ENCODE measurements at places on chromosomes 2 and 18.

DNA sequence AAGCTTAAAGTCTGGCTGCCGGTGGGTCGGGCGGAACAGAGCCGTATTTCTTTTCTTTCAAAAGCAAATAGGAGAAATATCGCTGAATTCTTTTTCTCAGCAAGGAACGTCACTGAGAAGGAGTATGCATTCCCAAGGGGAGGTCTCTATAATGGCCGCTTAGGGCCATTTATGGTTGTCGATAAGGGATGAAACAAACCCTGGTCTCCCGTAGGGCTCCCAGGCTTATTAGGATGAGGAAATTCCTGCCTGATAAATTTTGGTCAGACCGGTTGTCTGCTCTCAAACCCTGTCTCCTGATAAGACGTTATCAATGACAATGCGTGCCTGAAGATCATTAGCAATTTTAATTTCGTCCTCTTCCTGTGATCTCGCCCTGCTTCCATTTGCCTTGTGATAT lies 227.7 kb upstream of the ZEB2 start:
- DNase-seq, result no peak

DNA sequence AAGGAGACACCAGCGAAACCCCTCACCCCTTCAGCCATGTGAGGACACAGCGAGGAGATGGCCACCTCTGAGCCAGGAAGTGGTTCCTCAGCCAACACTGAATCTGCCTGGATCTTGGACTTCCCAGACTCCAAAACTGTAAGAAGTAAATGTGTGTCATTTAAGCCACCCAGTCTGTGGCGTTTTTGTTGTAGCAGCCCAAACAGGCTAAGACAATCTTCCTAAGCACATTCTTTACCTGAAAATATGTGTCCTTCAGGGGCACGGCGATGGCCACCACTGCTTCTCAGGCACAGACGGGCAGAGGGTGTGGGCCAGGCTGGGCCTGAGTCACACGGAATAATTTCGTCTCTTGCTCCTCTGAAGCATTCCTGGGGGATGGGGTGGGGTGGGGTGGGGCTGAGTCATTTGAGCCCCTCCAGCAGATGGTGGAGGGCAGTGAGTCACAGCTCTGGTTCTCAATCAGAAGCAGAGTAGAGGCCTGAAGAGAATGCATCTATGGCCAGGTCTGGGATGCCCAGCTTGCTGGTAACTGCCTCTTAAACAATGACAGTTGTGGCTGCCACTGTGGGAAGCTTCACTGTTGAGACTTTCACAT lies 142.4 kb downstream of the CAPN13 start:
- DNase-seq, result peak; percentile 91

- DNase-seq, result peak; percentile 89
Observed at GRCh38 chr2:43227830-43228281, 1.4 kb upstream of the ZFP36L2 start.

- no peak for DNase-seq
Observed at GRCh38 chr2:98664323-98664722, 55.9 kb downstream of the UNC50 start.

DNA sequence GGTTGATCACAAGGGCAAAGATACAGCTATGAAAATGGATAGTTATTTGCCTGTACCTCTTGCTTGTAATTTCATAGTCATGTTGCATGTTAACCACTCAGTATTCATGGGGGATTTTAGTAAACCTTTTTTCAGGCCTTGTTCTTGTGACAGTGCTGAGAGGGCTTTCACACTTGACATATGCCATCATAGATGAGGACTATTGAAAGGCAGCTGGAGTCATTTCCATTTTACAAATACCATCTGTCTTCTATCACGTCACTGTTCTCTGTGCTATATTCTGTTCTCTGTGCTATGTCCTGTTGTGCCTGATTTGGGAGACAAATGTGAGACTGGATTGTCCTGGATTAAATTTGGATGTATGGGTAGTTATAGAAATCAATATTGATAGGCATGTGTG lies 131.7 kb downstream of the LYPD6B start:
- DNase-seq, result no peak

- DNase-seq, result no peak
Observed at GRCh38 chr2:84878459-84878858, 2.4 kb downstream of the TRABD2A start.

DNA sequence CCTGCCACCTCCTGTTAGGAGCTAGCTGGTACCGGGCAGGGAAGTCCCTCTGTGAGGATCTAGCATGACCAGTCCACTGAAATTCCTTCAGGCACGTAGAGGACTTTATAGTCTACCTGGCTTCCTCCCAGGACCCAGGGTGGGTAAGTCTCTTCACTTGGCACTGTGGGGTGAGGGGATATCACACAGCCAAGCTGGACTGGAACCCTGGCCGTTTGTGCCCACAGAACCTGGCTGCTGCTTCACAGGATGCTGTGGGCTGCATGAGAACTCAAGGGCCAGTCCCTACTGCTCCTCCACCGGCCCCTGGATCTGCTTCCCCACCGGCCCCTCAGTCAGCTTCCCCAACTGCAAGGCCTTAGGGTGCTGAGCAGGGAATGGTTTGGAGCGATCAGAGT lies 35.8 kb downstream of the HS1BP3 start:
- no peak for DNase-seq

GRCh38 chr2:73859721-73860586 lies 31.2 kb downstream of the STAMBP start:
- DNase-seq, result peak; percentile 73

Measured in A549 (cell line).